ENCODE measurements at places on chromosomes 16 and 17.

- DNase-seq = no peak
Observed at GRCh38 chr17:57277923-57278604, 21.7 kb downstream of the MSI2 start.

DNA sequence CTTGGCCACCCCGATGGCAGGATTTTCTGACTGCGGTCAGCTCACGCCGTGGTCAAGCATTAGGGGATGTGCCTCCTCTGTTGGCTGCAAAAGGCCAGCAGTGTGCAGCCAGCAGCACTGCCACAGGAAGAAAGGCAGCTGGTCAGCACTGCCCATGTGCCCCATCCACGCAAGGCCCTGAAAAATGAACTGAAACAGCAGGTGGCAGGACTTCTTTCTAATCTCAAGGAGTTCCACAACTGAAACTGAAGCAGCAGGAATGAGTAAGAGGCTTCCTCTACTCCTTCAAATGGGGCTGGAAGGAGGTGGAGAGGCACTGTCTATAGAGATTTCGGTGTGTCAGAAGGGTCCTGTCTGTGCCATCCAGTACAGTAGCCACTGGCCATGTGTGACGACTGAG, 3.2 kb downstream of the ZNF500 start:
- DNase-seq = no peak

GRCh38 chr17:72806011-72806410, 286.5 kb downstream of the SLC39A11 start:
- no peak for DNase-seq

DNA sequence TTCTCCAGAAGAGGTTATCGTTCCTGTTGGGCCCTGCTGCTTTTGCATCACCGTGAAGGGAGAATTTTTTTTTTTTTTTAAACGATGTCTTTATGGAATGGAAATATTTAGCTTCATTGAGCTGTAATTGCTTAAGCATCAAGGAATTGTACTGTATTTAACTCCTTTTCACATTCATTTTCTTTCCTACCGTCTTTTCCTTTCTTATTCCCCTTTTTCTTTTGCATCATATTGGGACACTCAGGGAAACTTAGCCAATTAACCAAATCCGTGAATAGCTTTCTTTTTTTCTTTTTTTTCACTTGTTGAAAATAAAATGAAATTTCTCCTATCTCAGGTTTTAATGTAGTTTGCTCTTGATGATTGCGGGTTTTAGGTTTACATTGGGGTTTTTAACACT, 1.5 kb downstream of the TNRC6A start:
- no peak for DNase-seq

DNA sequence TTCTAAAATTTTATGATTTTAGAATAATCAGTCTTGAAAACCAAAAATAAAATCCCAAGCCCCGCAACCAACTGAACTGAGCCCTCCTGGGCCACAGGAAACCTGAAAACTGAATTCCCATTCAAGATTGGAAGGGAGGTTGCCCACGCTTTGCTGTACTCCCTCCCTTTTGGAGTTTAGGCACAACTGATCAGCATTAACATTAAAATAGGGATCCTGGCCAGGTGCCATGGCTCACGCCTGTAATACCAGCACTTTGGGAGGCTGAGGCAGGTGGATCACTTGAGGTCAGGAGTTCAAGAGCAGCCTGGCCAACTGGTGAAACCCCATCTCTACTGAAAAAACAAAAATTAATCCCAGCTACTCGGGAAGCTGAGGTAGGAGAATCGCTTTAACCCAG, 52.7 kb upstream of the NETO2 start:
- no peak for DNase-seq

Measured in thymus (tissue), 14 donors.